ENCODE measurements at places on chromosomes 7 and 10. TPM values are rescaled to one million over a fixed set of nuclear protein-coding genes. Genes with fewer than 3 reads are reported as not detected.

- H3K4me1 ChIP-seq = peaks cover 8% of the 10 kb centered on the region
- no peak overlapping the region for H3K27ac ChIP-seq
- H3K4me3 ChIP-seq = no peak overlapping the region
Observed at GRCh38 chr7:117021366-117021765, 68.1 kb downstream of the ST7 start.

Gene FKBP6
- not detected for total RNA-seq

DNA sequence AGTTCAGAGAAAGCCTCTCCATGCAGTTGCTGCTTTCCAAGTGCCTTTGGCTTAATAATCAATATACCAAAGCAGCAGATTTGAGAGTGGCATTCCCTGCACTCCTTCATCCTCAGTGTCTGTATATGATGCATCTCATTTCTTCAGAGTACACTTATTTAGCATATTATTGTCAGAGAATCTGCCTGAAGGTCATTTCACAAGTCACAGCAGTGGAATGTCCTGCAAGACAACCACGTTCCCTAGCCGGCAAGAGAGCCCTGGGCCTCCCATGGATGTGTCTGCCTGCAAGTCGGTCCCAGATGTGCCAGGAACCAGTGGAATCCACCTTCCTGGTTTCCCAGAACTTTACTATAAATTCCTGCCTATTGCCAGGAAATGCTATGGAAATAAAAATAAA is 289.4 kb upstream of the IGFBP3 start:
- no peak overlapping the region for H3K27ac ChIP-seq
- H3K27me3 ChIP-seq = no peaks in the 10 kb centered on the region
- DNase-seq = no peak
- no peak overlapping the region for H3K4me3 ChIP-seq
- H3K36me3 ChIP-seq = no peaks in the 10 kb centered on the region
- H3K4me1 ChIP-seq = no peaks in the 10 kb centered on the region

DNA sequence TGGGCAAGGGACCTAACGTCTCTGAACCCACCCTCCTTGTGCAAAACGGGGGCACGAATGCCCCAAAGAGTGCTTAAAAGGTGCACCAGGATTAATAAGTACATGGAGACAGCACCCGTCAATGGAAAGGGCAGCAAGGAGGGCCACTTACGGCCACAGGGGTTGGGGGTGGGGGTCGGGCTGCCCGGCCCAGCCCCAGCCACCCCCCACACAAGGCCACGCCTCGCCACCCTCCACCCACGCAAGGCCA is 213.4 kb downstream of the MAD1L1 start:
- no peaks in the 10 kb centered on the region for H3K36me3 ChIP-seq
- H3K27ac ChIP-seq = peak overlapping the region; percentile 80
- H3K27me3 ChIP-seq = no peaks in the 10 kb centered on the region

Gene CALHM1
- not detected for total RNA-seq

- no peak overlapping the region for H3K4me3 ChIP-seq
- no peaks in the 10 kb centered on the region for H3K36me3 ChIP-seq
- no peaks in the 10 kb centered on the region for H3K27me3 ChIP-seq
- DNase-seq = no peak
- no peaks in the 10 kb centered on the region for H3K4me1 ChIP-seq
Observed at GRCh38 chr7:40033826-40034225, 83.8 kb downstream of the CDK13 start.
